ENCODE measurements at places on chromosomes 16 and 17.

- no peak for DNase-seq
Measured at GRCh38 chr17:69856946-69857345, 218.1 kb upstream of the KCNJ16 start.

GRCh38 chr16:9957002-9957401 is 225.2 kb downstream of the GRIN2A start:
- DNase-seq: no peak

DNA sequence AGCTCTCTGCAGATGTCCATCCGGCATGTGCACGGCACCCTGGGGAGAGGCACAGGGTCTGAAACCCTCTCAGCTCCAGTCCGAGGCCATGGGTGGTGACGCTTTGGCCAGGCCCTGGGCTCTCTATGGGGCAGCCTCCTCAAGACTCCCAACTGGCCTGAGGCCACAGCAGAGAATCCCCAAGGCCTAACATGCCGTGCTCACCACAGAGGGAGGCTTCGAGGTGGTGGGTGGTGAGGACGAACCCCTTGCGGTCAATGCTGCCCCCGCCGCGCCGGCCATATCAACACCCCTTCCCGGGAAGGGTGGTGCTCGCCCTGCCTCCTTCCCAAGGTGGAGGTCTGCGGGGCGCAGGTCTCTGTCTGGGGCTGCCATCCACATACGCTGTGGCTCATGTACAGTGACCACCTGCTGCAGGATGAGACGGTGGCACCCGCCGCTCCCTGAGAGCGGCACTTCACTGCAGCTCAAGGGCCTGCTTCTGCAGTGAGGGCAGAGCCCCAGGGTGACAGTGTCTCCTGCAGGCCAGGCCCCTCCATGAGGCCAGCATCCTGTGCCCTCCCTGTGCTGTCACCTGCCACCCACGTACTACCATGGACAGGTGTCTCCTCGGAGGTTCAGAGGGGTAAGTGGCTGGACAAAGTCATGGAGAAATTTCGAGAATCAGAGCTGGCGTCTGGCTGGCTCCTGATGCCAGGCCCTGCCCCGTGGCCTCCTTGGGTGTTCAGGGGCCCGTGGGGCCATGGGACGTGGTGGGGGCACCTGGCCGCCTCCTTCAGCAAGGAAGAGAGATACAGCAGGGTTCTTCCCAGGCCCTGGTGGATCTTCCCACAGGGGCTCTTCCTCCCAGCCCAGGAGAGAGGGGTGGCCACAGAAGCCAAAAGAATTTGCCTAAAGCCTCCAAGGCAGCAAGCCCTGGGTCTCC is 54.6 kb upstream of the ACSF3 start:
- DNase-seq: no peak

GRCh38 chr17:39618956-39619785 is 7.6 kb upstream of the PPP1R1B start:
- DNase-seq: no peak

- no peak for DNase-seq
Measured at GRCh38 chr17:58050966-58051365, 32.3 kb upstream of the DYNLL2 start.

DNA sequence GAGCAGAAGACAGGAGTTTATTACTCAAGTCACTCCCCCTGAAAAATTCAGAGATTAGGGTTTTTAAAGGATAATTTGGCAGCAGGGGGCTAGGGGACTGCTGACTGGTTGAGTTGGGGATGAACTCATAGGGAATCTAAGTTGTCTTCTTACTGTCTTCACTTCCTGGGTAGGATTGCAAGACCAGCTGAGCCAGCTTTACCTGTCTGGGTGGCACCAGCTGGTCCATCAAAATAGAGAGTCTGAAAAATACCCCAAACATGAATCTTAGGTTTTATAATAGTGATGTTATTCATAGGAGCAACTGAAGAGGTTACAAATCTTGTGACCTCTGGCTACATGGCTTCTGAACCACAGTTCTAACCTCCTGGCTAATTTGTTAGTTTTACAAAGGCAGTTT is 157.9 kb downstream of the PPM1E start:
- DNase-seq: no peak

- DNase-seq: no peak
Measured at GRCh38 chr17:19334331-19334730, 28.2 kb downstream of the B9D1 start.

- no peak for DNase-seq
Measured at GRCh38 chr17:40181205-40181604, 3.9 kb downstream of the RAPGEFL1 start.

GRCh38 chr17:4008441-4009185 is 44.4 kb upstream of the ATP2A3 start:
- no peak for DNase-seq

- DNase-seq: no peak
Measured at GRCh38 chr16:76650582-76650981, 373.4 kb downstream of the CNTNAP4 start.

GRCh38 chr17:40517286-40517662 is 15.9 kb upstream of the TNS4 start:
- DNase-seq: no peak

- DNase-seq: no peak
Measured at GRCh38 chr16:85127379-85127723, 15.1 kb upstream of the CIBAR2 start.

DNA sequence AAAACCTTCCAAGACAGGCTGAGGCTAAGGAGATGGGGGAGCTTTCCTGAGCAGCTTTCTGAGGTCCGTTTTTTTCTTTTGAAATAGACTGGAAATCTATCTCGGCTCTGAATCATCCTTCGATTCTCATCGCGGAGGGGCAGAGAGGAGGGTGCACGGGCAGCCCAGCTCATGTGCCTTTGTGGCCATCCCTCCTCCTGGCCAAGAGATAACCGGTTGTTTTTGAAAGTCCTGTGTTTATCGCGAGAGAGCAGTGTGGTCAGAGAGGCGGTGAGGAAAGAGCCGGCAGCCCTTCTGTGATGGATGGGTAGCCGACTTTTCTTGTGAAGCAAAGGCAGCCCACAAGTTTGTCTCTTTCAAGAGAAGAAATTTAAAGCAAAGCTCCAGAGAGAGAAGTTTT is 191.6 kb downstream of the CCDC182 start:
- no peak for DNase-seq

DNA sequence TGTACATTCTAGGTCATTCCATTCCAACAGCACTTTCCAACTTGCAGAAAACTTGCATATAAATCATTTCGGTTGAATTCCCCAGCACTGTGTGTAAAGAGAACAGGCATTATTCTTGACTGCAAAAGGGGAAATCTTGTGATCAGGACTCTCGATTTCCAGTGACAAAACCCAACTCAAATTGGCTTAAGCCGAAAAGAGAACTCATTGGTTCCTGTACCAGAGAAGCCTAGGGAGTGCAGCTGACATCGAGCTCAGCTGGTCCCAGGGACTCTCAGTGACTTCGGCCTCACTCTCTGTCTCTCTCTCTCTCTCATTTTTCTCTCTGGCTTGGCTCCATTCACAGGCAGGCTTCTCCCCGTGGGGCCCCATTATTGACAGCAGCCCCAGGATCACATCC is 30.7 kb downstream of the CD300LF start:
- no peak for DNase-seq

- DNase-seq: no peak
Measured at GRCh38 chr17:78823282-78824046, 17.1 kb downstream of the USP36 start.

- DNase-seq: no peak
Measured at GRCh38 chr16:19744670-19745069, 26.6 kb downstream of the IQCK start.

- DNase-seq: no peak
Measured at GRCh38 chr17:40417258-40417608, 463 bp downstream of the TOP2A start.

GRCh38 chr16:82187829-82188228 is 17.8 kb upstream of the MPHOSPH6 start:
- DNase-seq: no peak

GRCh38 chr17:14061666-14062560 is 7.4 kb upstream of the COX10 start:
- no peak for DNase-seq

DNA sequence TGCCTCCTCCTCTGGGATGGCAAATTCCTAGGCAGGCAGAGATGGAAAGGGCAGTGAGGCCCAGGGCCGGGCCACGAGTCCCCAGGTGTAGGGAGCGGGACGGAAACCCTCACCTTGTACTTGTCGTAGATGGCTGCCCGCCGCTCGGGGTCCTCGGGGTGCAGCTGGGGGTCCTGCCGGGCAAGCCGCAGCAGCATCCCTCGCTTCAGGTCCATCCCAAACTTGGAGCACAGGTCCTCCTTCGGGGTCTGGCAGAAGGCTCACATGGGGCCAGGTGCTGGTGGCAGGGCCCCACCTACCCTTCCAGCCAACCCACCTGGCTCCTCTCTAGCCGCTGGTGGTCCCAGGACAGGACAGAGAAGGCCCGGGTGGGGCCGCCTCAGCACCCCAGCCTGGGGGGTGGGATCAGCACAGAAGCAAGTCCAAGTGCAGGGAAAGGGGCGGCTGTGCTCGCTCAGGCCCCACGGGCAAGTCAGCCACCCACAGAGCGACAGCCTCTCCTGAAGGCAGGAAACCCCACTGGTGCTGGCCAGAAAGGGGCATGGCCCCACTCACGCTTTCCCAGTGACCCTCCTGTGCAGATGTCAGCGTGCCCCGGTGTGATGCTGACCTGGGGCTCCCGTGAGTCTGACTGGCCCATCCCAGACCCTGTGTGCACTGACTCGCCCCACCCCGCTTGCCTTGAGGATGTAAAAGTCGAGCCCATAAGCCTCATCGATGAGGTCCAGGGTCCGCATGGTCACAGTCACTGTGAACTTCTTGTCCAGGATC is 1.8 kb downstream of the MRPL28 start:
- peak; percentile 63 for DNase-seq

- no peak for DNase-seq
Measured at GRCh38 chr16:74607962-74608356, 1.0 kb upstream of the GLG1 start.

- no peak for DNase-seq
Measured at GRCh38 chr17:59287891-59288290, 43.6 kb upstream of the YPEL2 start.

DNA sequence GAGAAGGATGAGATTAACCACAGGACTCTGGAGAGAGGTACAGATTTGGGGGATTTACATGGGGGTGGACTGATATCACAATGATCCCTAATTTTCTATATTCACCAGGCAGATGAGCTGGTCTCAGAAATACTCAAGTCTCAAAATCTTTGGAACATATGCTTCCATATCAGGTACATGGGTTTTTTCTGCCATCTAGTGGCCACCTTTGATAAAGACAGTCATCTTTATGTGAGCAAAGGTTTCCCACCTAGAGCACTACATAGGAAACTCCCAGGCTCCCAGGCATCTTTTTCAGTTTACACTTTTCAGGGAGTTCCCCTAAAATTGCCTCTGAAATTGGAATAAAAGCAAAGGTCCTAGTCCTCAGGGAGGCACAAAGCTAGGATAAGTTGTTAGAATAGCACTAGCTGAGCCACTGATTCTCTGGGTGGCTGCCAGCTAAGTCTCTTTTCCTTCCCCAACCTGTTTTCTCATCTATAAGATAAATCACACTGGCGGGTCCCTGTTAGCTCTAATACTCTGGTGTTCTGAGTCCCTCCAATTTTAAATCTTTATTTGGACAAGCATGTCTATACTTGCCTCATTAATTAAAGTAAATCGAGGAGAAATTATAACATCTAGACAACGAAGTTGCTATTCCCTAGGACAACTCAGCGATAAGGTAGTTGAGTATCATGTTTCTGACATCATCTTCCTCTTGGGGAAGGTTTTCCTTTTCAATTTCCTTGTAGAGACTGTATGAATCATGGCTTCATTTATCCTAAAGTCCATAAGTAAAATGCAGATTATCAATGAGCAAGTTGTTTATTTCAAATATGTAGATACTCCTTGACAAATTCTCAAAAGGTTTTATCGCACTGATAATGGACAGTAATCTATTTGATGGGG is 19.0 kb upstream of the MON1B start:
- DNase-seq: no peak

GRCh38 chr17:69762766-69763165 is 312.3 kb upstream of the KCNJ16 start:
- DNase-seq: no peak

GRCh38 chr16:47461598-47462266 is 601 bp downstream of the PHKB start:
- no peak for DNase-seq

DNA sequence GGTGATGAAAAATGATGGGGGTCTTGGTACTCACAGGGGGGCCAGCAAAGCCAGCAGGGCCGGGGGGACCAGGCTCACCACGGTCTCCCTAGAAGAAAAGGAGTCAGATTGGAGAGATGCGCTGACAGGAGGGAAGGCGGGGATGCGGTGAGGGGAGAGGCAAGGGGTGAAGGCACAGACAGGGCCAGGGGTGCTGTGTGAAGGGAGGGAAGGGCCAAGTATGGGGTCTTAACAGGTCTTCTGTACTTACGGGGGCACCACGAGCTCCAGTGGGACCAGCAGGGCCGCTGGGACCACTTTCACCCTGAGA is 11.2 kb downstream of the COL1A1 start:
- no peak for DNase-seq

GRCh38 chr17:51419476-51419875 is 159.1 kb downstream of the UTP18 start:
- DNase-seq: no peak

- peak; percentile 93 for DNase-seq
Measured at GRCh38 chr16:87383505-87384161, at the start of gene FBXO31. Gene FBXO31 (minus strand): TSS chr16:87383776. CDS start chr16:87383744, 32 bp downstream.

DNA sequence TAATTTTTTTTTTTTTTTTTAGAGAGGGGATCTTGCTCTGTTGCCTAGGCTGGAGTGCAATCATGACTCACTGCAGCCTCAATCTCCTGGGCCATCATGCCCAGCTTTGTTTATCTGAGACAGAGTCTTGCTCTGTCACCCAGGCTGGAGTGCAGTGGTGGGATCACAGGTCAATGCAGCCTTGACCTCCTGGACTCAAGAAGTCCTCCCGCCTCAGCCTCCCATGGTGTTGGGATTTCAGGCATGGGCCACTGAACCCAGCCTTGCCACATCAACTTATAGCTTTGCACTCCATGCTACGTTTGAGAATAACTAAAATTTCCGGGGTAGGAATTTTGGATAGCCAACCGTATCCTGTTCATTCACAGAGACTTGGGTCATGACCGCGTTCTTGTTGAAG is 30.6 kb downstream of the RNF213 start:
- no peak for DNase-seq

DNA sequence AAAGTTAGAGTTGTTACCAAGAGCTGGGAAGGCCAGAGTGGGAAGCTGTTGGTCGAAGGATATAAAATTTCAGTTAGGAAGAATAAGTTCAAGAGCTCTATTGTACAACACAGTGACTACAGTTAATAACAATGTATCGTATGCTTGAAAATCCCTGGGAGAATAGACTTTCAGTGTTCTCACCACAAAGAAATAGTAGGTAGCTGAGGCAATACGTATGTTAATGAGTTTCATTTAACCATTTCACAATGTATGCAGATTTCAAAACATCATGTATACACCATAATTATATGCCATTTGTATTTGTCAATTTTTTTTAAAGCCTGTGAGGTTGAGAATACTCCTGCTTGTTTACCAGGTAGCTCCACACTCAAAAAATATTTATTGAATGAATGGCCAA is 41.5 kb upstream of the MYOCD start:
- no peak for DNase-seq

- DNase-seq: no peak
Measured at GRCh38 chr17:63587770-63588169, 12.9 kb upstream of the TACO1 start.

All from naive thymus-derived CD8-positive, alpha-beta T cell (primary cell).